KBM-7 (cell line): ENCODE measurements at places on chromosomes 5 and 9.

- DNase-seq, result no peak
Observed at GRCh38 chr5:39519079-39519478, 94.3 kb upstream of the DAB2 start.

DNA sequence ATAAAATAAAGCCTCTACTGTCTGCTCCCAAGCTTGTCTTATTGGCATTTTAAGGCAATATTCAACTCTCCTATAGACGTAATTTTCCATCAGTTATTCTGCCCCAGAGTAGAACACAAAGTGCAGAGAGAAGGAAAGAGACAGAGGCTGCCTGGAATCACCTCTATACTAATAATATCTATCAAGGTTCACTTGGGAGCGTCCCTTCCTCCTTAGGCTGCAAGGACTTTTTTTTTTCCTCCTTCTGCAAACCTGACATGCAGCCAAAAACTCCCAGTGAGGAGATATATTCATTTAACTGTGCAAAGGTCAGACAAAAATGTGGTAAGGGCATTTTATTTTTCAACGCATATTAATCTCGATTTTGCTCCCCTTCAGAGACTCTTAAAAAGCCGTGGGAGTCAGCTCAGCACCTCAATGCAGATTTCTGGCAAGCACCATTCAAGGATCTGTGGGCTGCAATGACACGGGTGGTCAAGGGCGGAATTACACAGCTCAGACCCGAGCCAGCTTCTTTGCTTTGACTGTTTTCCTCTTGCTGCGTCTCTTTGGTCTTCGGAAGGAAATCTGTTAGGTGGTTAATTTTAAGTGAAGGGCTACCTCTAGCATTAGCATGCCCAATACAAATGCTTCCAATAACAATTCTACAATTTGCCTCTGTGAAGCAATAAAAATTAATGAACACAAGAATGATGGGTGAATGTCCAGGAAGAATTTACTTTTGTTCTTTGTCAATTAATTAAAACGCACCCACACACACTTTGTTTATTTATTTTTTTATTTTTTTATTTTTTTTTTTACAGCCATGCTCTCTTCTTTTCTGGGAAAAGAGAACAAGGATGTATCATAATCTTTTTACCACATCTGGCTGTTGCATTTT lies 587.7 kb upstream of the GRAMD2B start:
- DNase-seq, result peak; percentile 3

- DNase-seq, result peak; percentile 50
Observed at GRCh38 chr5:76720988-76721569, 5.2 kb downstream of the F2R start.

- DNase-seq, result peak; percentile 49
Observed at GRCh38 chr9:137390553-137391410, 32.2 kb downstream of the EXD3 start.

GRCh38 chr9:27784847-27785713 lies 211.8 kb upstream of the C9orf72 start:
- no peak for DNase-seq

DNA sequence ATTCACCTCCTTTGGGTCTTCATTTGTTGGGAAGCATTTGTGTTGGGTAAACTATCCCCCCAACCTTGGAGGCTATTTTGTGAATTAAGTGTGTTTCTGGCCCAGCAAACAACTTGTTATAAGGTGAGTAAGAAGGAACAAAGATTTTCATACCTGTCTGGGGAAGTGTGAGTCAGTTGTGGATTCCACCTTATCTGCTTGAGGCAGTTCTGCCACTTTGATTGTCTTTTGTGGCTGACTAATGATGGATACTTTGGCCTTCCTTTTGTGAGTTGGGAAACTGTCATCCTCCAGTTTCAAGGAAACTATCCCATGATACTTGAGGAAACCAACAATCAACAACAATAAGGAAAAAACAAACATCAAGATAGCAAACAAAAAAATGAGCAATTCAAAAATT lies 24.6 kb upstream of the CER1 start:
- no peak for DNase-seq

DNA sequence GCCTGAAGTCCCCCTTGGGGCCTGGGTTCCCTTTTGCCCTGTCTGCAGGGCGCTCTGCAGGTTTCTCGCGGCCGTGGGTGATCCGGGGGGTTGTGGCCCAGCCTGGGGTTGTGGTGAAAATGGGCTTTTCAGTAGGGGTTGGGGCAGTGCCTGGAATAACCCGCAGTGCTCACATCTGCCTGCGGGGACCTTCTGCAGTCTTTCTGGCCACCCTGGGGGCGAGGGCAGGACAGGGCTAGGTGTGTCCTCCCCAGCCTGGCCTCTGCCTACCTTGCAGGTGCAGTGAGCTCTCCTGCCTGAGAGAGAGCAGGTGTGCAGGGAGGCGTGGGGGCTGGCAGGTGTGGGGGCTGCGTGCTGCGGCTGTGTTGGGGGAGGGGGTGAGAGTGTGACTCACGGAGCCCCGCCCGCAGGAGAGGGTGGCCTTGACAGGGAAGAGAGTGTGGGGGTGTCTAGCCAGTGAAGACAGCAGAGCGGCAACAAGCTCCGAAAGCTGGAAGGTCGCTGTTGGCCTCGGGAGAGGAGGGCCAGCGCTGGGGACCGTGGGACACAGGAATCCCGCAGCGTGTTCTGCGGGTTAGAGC lies 131.4 kb downstream of the MRPL36 start:
- DNase-seq, result no peak

- no peak for DNase-seq
Observed at GRCh38 chr9:10566848-10567247, 46.0 kb downstream of the PTPRD start.

- no peak for DNase-seq
Observed at GRCh38 chr5:4114452-4114851, 518.8 kb downstream of the IRX1 start.

- DNase-seq, result no peak
Observed at GRCh38 chr5:97923496-97923895, 740.4 kb upstream of the RIOK2 start.

DNA sequence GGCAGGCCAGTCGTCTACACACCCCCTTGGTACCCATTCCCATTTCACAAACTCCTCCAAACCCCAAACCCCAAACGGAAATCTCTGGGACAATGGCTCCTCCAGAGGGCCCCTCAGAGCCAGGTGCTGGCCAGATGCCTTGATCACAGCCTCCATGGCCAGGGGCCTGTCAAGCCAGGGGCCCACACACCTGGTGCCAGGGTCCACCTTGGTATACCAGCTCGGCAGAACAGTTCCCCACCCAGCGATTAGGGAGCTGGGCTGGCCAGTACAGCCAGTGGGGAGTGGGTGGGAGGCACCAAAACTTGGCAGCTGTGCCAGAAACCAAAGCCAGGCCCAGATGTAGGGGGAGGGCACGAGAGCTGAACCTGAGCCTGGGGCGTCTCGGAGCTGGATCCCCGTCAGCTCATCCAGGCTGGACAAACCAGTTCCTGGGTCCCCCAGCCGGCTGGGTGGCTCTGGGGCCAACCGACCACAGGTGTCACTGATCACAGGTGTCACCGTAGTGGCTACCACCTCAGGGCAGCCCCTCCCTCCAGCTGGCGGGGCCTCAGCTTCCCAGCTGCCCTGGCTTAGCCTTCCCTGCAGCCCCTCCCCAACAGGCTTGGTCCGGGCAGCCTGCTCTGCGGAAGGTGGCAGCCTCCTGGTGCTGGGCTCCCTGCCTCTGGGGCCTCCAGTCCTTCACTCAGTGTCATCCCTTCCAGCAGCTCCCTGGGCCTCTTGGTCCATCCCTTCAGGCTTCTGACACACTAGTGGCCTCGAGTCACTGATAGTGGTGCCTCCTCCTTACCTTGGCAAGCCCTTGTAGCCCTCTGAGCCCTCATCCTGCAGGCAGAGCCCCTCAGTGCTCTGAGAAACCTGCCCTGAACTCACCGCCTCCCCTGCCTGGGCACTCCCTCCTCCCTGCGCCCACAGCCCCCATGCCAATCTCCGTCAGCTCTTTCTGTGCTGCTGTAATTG lies 6.6 kb upstream of the RMND5B start:
- DNase-seq, result no peak

- DNase-seq, result no peak
Observed at GRCh38 chr5:98624145-98624880, 149.2 kb upstream of the RGMB start.

GRCh38 chr5:131265311-131265803 lies 1.5 kb downstream of the CDC42SE2 start:
- peak; percentile 69 for DNase-seq

DNA sequence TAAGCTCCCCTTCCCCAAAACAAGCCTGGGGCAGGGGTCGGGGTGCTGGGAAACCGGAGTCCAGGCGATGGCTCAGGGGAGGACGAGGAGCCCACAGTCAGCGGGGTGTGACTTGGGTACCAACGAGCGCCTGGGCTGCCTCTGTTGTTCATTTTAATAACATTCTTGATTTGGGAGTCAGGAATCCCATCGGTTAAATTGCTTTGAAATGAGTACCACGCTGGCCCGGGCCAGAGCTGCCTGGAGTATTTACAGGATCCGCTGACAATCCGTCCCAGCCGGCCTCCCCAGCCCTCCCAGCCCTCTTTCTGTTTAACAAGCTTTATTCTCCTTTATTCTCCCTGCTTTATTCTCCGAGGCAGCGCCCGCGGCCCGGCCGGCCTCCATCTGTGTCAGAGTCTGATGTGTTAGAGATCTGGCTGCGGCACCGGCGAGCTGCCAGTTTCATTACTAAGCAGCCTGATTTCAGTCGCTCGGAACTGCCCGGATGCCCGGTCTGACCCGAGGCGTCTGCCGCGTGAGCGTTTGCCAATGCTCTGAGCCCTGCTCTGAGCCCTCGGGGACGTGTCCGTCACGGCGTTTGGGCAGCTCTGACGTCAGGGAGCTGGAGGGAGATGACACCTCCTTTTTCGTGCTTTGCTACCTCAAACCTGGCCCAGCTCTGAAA lies 16.5 kb upstream of the QRFP start:
- DNase-seq, result no peak
